ENCODE measurements at places on chromosomes 16 and 17.
A peak's percentile ranks its signal among the peaks of the same experiment; 100 is the strongest.

DNA sequence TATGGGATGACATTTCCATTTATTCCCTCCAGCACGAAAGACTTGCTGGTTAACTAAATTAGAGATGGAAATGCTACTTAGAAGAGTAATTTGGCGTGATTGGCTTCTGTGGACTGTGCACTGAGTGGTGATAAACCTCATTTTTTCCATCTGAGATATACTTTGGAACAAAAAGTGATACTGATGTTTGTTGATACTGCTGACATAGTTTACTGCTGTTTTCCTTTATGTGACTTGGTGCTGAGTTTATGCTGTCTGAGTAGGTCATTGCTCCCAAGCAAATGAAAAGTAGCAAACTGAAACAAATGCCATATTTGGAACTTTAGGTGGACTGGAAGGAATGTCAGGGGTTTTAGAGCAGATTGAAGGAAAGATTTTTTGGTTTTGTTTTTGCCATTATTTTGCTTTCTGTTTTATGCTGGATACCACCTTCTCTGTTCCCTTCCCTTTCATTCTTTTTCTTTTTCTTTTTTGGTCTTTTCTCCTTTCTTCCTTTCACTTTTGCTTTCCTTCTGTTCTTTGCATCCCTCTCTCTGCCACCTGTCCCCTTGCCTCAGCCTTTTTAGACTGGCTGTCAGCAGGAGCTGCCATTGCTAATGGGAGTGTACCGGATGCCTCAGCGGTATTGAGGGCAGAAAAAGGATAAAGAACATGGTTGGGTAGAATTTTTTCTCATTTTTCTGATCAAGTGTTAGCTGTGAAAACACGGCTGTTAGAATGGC lies 41.8 kb downstream of the NUP93 start:
- DNase-seq, result no peak

- DNase-seq, result peak; percentile 90
These were observed 289.4 kb downstream of the SEC14L1 start for GRCh38 chr17:77429969-77430752.

DNA sequence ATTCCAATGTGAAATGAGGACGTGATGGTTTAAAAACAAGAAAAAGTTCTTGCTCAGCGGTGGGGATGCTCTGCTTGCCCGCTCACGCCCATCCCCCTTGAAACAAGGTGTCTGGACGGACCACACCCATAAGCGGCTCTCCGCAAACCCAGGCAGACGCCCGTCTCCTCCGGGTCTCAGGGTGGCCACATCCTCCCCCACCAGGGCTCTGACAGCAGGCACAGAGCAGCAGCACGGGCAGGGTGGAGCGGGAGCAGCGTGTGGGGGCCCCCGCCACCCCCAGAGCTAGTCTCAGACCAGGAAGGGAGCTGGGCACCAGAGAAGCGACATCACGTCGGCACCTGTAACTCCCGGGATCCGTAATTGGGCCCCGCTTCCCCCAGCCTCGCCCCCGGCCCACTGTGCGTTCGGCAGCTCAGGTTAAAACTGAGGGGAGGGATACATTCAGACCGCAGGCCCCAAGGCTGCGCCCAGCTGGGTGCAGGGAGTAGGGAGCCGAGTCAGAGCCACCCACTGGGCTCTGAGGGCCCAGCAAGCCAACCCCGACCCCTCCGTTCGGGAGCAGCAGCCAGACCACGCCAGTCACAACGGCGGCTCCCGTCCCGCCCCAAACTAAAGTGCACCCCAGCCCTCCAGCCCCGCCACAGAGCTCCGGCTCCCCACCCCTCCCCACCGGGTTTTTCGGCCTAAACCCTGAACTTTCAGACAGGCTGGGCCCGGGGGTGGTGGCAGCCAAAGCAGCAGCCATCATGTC lies 22.0 kb downstream of the CLUH start:
- no peak for DNase-seq

DNA sequence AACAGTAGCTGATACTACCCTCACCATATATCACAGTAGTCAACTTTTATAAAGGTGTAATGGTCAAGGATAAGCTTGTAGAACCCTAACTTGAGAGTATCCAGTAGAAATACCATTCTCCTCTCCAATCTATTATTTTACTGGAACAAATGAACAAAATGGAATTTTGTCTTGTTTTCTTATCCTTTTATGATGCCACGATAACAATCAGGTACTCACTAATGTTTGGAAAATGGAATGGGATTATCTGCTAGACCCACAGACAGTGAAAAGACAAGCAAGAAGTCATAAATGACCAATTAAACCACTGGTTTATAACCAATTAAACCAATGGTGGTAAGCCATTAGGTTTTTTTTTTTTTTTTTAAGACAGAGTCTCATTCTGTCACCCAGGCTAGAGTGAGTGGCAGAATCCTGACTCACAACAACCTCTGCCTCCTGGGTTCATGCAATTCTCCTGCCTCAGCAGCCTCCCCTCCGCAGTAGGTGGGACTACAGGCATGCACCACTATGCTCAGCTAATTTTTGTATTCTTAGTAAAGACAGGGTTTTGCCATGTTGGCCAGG lies 10.4 kb downstream of the GPATCH8 start:
- DNase-seq, result no peak

DNA sequence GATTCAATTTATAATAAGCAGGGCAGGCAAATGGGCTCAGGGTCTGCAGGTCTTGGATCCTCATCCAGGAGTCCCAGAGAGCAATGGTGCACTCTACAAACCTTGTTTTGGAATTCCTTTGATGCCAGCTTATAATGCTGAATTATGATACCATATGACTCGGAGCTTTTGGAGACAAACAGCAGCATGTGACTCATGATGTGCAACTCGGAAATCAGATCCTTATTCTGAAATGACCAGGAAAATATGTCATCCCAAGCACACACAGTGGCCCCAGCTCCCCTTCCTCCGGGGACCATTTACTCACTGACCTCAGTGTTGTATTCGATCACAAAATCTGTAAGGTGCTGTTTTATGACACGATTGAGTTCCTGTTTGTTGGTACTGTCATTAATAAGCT lies 20.2 kb upstream of the UMOD start:
- no peak for DNase-seq

GRCh38 chr17:80365983-80366382 lies 49.0 kb upstream of the ENDOV start:
- no peak for DNase-seq

- DNase-seq, result no peak
These were observed 5.9 kb downstream of the RSAD1 start for GRCh38 chr17:50484386-50485155.

DNA sequence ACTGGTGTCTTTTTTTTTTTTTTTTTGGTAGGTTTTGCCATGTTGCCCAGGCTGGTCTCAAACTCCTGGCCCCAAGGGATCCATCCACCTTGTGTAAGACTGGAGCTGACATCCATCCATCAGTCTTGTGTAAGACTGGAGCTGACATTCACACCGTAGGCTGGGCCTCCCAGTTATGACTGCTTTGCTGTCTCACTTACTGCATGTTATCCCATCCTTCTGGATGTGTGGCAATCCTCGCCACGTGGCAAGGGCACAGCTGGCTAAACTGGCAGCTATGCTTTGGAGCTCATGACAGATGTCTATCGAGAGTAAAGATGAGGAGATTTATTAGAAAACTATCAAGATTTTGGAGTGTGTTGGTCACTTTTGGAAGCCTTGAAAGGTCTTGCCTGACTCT lies 115.1 kb downstream of the ABCA8 start:
- no peak for DNase-seq

DNA sequence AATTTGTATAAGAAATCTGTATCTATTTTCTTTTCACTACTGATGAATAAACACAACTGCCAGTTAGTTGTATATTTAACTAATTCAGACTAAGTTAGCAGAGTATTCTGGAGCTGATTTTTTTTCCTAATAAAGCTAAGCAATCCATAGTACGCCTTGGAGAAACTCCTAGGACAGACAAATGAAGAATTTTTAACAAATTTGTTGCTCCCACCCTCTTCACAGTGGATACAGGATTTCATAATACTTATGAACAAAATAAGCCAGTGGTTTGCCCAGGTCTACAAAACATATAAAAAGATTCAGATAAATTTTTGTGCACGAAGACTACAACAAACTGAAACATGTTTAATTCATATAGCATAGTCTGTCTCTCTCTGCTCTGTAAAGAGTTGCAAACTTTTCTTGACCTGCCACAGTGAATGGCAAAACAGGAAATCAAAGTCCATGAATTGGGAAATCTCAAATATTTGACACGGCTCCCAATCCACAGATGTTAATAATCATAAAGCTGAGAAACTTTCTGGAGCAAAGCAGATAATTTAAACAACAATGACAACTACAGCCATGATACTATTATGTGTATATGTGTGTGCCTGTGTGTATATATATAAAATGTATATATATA lies 594 bp upstream of the ABCA6 start:
- DNase-seq, result no peak

GRCh38 chr16:74073456-74073855 lies 223.2 kb upstream of the PSMD7 start:
- DNase-seq, result no peak

- peak; percentile 92 for DNase-seq
These were observed 60.0 kb downstream of the CRISPLD2 start for GRCh38 chr16:84879569-84880487.

GRCh38 chr17:10339051-10339450 lies 33.8 kb downstream of the MYH13 start:
- DNase-seq, result no peak

- DNase-seq, result no peak
These were observed 12.9 kb downstream of the TTYH2 start for GRCh38 chr17:74226252-74226651.

GRCh38 chr17:36034127-36034526 lies 16.4 kb upstream of the CCL23 start:
- no peak for DNase-seq

DNA sequence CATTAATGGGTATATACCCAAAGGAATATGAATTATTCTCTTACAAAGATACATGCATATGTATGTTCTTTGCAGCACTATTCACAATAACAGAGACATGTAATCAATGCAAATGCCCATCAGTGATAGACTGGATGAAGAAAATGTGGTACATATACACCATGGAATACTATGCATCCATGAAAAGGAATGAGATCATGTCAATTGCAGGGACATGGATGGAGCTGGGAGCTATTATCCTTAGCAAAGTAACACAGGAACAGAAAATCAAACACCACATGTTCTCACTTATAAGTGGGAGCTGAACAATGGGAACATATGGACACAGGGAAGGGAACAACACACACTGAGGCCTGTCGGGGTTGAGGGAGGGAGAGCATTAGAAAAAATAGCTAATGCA lies 141.1 kb upstream of the HS3ST4 start:
- no peak for DNase-seq
